Midbrain (tissue), 1 donor: ENCODE measurements at places on chromosomes 11 and 22.

DNA sequence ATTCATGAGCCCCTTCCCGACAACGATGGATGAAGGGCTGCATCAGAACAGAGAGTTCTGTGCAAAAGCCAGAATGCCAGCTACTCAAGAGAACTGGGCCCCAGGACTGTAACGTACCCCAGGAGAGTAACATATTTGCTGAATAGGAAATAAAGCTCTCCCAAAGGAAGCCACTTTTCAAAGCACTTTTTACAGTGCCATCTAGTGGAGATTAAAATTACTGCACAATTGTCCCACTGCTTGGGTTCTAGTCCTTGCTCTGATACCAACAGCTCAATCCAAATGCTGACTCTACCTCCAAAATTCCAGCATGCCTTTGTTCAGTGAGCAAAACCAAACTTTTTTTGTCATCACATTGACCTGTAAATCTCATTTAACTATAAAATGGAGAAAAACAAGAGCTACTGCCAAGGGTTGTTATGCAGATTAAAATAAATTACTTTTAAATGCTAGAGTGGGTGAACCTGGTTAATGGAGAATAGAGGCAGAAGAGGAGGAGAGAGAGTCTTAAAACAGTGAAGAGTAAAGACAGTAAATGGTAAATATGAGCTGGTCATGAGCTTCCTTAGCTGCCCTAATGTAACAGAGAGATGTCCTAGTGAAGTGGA lies 87.6 kb upstream of the FSHB start:
- peak; percentile 37 for DNase-seq

GRCh38 chr22:44025171-44026065 lies 1.3 kb downstream of the PARVB start:
- DNase-seq, result no peak

GRCh38 chr11:63448646-63449045 lies 42.3 kb downstream of the PLAAT5 start:
- no peak for DNase-seq

DNA sequence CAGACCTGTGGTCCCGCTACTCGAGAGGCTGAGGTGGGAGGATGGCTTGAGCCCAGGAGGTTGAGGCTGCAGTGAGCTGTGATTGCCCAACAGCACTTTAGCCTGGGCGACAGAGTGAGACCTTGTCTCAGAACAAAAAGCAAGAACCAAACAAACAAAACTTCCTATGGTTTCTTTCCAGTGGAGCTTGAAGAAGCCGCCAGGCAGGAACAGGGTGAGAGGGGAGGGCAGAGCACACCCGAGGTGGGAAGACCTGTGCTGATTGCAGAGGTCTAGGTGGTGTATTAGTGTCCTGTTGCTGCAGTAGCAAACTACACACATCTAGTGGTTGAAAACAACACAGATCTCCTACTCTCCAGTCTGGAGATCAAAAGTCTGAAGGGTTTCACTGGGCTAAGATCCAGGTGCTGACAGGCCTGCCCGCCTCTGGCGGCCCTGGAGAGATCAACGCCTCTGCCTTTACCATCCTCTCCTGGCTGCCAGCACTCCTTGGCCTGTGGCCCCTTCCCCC lies 10.5 kb downstream of the ARHGEF17 start:
- no peak for DNase-seq

GRCh38 chr11:64523456-64524157 lies 67.4 kb upstream of the SLC22A12 start:
- no peak for DNase-seq

GRCh38 chr22:44372611-44373010 lies 59.9 kb upstream of the SHISAL1 start:
- DNase-seq, result no peak

GRCh38 chr11:73652046-73652730 lies 5.8 kb downstream of the PLEKHB1 start:
- peak; percentile 93 for DNase-seq

DNA sequence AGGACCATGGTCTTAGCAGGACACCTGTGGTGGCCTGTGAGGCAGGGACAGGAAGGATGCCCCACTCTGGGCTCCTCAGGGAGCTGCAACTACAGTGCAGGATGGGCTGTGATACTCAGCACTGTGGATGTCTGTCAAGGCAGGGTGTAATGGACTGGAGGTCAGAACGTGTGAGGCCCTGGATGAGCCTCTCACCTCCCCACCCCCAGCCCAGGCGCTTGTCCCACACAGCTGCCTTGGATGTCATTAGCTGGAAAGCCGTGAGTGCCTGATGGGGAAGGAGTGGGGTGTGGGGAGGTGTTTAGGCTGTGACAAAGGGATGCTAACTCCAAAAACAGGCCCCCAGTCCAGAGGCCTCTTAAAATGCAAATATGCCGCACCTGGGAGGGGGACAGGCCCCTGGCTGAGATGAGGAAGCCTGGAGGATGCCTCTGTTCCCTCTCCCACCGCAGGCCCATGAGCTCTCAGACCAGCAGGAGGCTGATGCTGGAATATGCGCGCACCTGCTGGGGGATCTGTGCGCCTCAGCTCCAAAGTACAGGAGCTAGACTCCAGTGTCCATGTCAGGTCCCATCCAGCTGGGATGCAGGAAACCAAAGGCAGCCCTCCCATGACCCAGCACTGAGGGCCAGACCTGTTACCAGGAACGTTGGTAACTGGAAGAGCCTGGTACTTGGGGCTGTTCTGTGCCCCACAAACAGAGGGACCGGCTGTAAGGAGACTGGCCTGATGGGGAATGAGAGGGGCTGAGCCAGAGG lies 25.1 kb downstream of the RSPH14 start:
- DNase-seq, result no peak

DNA sequence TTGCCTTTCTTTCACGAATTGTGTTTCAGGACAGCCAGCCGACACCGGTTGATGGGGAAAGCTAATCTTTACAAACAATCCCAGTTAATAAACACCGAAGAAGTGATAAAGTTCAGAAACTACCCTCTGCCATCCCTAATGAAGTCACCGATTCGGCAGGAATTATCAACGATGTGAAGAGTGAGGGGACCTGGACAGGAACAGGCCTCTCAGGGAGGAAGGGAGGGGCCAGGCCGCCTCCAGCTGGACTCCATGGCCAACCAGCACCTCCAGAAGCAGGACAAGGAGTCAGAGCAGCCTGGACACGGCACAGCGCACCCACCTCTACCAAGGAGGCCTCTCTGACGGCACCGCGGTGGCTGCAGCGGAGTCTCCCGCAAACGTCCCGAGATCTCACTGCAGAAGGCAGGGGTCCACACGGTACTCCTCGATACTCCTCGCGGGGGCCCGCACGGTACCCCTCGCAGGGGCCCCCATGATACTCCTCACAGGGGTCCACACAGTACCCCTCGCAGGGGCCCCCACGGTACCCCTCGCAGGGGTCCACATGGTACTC lies 3.9 kb downstream of the TOLLIP start:
- DNase-seq, result no peak

GRCh38 chr11:45675646-45676045 lies 10.2 kb upstream of the CHST1 start:
- no peak for DNase-seq

DNA sequence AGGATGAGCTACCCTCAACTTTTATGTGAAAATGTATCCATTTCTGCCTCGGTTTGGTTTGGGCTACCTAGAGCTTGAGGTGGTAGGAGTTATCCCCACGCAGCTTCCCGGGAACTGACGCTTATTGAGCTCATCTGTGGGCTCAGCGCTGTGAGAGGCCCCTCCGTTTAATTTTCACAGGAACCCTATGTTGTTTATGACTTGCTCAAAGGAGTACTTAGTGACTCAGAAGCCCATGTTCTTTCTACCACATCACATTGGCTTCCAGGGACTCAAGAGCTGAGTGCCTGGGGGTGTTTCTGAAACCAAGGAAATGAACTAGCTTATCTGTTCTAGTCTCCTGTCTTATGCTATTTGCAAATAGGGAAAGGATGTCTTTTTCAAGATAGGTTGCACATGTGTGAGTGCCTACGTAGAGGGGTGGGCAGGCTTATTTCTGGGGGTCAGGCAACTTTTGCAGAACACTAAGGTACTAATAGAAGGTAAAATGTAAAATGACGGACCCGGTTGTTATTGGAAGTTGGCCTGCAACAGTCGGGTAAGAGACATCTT lies 40.5 kb downstream of the MICAL2 start:
- DNase-seq, result no peak

DNA sequence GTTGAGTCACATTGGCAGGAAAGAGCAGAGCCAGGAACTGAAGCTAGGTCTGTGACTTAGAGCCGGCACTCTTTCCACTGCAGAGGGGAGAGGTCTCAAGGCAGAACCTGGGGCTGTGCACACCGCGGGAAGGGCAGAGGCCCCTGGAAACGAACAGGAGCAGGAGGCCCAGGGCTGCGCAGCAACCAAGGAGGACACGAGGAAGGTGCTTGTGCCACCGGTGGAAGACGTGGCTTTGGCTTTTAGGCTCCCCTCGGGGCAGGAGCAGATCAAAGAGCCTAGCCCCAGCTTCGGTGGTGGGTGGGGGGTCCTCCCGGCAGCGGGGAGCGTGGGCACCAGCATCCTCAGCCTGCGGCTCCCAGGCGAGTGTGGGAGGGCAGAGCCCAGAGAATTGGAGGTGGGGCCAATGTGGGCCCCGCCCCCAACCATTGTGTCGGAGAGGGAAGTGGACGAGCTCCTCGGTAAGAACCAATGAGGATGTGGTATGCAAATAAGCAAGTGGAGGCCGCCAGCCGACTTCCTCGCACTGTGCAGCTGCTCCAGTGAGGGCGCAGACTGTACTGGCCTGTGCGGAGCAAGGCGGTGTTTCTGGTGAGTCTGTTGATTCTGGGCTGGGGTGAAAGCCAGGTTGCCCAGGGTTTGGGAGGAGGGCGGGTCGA lies at the start of gene CCDC116:
Gene CCDC116, plus strand, starts transcription at position 524 of the 659 bp plus-strand sequence. CDS start 422 bp downstream, outside the sequence.
- DNase-seq, result no peak

GRCh38 chr22:22216450-22216959 lies 28.1 kb upstream of the VPREB1 start:
- DNase-seq, result no peak

DNA sequence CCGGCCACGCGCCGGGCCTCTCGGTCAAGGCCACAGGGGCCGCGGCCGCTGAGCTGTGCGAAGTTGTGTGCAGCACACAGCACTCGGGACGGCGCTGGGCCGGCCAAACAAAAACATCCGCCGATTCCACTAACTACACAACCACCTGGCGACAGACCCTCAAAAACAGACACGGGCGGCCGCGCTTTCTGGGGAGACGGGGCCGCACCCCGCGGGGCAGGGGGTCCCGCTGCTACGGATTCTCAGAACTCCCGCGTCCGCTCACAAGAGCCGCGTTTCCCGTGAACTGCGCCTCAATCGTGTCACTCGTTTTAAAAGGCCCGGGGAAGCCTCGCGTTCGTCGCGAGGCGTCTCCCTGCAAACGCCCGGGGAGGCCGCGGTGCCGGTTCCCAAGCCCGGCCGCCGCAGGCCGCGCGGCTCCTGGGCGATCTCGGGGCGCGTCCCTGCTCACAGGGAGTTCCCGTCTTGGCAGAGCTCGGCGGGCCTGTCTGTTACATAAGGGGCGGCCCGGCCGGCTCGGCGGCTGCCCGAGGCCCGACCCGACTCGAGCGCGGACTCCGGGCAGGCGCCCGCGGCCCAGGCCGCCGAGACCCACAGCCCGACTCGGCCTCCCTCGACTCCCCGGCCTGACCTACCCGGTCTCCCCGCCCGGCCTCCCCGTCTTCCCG lies 936 bp downstream of the BRD1 start:
- DNase-seq, result peak; percentile 17

DNA sequence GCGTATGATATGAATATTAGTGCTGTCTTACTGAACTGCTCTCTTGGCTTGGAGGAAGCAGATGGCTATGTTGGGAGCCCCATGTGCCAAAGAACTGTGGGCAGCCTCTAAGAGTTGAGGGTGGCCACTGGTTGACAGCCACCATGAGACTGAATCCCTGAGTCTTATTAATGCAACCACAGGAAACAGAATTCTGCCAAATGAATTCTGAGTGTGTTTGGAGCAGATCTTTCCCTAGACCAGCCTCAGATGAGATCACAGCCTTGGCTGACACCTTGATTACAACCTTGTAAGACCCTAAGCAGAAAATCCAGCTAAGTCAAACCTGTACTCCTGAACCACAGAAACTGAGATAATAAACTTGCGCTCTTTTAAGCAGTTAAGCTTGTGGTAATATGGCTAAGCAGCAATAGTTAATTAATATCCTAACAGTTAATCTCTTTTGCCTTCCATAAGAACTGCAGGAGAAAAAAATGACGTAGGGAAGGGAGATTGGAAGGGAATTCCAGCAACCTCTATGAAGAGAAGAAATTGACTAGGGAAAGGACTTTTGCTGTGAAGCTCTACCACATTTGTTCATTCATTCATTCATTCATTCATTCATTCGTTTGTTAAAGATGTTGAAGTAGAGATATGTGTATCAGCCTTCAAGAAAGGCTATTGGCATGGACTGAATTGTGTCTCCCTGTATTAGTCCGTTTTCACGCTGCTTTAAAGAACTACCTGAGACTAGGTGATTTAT lies 26.8 kb downstream of the ADM start:
- no peak for DNase-seq

DNA sequence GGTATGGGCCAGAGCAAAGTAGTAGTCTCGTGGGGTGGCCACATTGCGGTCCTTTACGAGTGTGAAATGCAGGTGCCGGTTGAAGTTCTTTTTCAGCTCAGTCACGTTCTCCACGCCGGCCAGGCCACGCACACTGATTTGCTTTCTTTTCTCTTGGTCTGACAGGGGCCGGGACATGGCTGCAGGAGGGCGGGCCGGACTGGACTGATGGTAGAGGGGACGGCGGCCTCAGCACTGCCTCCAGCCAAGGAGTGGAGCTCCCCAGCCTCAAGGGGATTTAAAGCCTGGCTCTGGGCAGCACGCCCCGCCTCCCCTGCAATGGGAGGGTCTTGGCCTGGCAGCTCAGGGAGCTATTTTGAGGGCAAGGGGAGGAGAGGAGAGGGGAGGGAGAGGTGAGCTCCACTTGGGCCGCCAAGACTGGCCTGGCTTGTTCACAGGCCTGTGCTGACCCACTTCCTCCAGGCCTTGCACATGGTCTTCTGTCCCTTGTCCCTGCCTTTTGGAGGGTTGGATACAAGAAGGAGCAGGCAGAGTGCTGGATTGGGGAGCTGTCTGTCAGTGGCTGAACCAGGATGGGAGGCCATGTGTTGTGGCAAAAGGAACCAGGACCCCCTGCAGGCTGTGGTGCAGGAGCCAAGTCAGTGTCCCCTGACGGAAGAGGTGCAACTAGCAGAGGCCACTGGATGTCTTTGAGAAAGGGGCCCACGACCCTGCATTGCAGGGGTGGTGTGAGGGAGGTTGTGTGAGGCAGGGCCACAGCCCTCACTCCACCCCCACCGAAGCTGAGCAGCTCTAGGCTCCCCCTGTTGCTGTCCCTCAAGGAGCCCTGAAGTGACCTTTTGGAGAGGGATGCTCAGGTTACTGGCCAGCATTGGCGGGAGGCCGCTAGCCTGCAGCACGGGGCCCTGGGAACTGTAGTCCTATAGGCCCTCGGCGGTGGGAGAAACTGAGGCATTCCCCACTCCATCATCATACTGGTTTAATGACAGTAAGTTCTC lies at the start of gene PYGM:
Gene PYGM, minus strand, starts transcription at position 253 of the 998 bp plus-strand sequence. Its CDS starts 76 bp downstream, at position 177.
- DNase-seq, result peak; percentile 73

GRCh38 chr11:131796541-131796940 lies 426.1 kb downstream of the NTM start:
- DNase-seq, result no peak

GRCh38 chr22:20990184-20991180 lies 8.4 kb downstream of the LZTR1 start:
- no peak for DNase-seq
